ENCODE measurements at places on chromosomes 6 and 20.

GRCh38 chr20:47411161-47411560 is 54.7 kb upstream of the ZMYND8 start:
- no peak for DNase-seq

- no peak for DNase-seq
Measured at GRCh38 chr20:37907330-37907676, 4.4 kb downstream of the VSTM2L start.

- peak; percentile 76 for DNase-seq
Measured at GRCh38 chr6:11092668-11093375, 812 bp upstream of the SMIM13 start.

DNA sequence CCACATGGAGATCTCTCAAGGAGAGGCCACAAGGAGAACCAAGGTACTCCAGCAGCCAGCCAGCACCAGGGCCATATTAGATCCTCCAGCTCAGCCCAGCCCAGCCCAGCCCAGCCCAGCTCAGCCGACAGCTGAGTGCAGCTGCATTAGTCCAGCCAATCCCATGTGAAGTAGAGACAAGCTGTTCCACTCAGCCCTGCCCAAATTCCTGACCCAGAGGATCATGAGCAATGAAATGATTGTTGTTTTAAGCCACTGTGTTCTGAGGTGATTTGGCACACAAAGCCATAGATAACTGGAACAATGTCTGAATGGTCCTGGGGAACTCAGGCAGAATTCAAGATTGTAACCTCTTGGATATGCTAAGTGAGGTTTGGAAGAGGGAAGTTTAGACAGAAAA is 59.5 kb upstream of the BMP2 start:
- DNase-seq = no peak

- DNase-seq = peak; percentile 28
Measured at GRCh38 chr20:57594092-57594951, 25.9 kb downstream of the ZBP1 start.

GRCh38 chr6:4971851-4972250 is 32.0 kb downstream of the RPP40 start:
- DNase-seq = no peak

DNA sequence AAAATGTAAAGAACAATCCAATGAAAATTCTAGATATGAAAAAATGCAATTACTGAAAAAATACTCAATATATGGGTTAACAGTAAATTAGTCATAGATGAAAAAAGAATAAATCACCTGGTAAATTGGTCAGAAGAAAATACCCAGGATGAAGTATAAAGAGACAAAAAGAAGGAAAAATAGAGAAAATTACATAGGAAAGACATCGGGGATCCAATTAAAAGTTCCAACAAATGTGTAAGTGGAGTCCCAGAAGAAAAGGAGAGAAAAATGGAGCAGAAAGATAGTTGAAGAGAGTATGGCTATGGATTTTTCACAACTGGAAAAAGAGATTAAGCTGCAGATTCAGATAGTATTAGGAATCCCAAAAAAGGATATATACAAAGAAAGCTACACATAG is 18.7 kb upstream of the UFL1 start:
- no peak for DNase-seq

DNA sequence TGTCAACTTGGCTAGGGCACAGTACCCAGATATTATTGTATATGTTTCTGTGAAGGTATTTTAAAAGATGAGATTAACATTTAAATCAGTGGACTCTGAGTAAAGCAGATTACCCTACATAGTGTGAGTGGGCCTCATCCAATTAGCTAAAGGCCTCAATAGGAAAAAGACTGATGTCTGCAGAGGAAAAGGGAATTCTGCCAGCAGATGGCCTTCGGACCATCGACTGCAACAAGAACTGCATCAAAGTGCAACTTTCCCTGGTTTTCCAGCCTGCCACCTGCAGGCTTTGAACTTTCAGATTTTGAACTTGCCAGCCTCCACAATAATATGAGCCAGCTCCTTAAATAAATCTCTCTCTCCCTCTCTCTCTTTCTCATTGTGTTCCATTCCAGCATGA is 80.5 kb downstream of the IMPG1 start:
- no peak for DNase-seq

GRCh38 chr6:118353564-118353963 is 194.5 kb upstream of the PLN start:
- DNase-seq = no peak

- no peak for DNase-seq
Measured at GRCh38 chr6:105626295-105627158, 223.6 kb upstream of the PREP start.

DNA sequence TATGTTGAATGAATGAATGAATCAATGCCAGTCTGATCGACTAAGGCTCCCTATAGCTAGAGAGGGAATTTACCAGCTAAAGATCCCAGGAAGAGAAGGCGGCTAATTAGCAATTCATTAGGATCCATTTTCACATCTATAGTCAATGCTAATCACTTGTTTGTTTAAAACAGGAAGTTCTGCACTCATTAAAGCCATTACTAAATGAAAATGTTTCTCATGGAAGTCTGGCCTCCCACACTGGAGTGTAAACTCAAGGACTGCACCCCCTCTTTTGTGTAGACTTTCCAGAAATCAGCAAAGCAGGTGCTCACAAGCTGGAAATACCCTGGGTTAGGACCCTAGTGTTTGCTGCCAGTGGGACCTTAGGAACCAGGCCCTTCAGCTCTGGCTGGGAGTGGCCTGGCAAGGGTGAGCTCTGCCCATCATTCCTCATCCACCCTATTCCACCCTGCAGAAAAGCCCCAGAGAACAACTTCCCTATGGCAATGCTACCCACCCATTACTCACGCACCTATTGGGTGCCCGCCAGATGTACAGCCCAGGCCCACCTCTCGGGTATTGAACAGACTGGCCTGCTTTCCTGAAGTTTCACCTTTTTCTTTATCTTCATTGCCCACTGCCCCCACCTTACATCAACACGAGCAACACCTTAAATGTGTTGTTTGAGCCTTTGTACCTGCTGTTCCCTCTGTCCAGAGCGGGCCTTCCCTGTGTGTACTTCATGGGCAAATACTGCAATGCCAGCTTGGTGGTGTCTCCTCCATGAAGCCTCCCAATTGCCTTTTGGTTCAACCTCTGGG is 60.8 kb downstream of the TTI1 start:
- DNase-seq = no peak

DNA sequence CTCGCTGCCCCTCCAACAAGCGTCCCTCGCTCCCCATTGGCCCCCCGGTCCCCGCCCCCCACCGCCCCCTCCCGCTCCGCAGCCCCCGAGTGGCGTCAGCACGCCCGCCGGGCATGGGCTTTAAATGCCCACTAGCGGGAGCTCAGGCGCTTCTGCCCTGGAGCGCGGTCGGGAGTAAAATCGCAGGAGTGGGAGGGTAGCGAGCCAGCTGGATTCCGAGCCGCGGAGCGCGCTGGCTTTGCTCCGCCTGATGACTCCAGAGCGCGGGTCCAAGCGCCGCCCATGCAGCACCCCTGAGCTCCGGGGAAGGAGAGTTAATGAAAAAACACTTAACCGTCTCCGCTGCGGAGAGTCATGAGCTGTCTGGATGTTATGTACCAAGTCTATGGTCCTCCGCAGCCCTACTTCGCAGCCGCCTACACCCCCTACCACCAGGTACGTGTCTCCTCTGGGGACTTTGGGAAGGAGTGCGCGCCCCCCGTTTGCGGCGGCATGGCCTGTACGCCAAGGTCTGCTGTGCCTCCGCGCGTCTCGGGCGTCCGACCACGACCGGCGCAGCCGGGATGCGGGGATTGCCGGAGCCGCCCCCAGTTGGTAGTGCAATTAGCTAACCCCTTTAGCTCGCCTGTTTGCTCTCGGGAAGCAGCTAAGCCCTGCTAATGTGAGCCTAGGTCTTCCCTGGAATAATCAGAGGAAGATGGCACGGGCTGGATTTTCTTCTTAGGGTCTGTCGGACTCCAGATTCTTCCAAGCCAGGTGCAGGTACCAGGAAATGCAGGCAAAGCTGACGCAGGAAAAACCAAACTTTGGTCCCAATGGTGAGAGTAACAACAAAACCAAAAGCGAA is at the start of gene VGLL2:
Gene VGLL2 (plus strand): TSS at position 149 of the 847 bp plus-strand sequence. CDS start 206 bp downstream, at position 355.
- DNase-seq = peak; percentile 23

- DNase-seq = no peak
Measured at GRCh38 chr20:44771172-44771535, 25.5 kb downstream of the KCNK15 start.

DNA sequence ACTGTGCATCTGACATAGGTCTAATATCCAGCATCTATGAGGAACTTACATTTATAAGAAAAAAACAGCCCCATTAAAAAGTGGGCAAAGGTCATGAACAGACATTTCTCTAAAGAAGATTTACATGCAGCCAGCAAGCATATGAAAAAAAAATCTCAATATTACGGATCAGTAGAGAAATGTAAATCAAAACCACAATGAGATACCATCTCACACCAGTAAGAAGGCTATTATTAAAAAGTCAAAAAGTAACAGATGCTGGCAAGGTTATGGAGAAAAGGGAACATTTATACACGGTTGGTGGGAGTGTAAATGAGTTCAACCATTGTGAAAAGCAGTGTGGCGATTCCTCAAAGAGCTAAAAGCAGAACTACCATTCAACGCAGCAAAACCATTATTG is 13.1 kb downstream of the METTL24 start:
- no peak for DNase-seq

- peak; percentile 63 for DNase-seq
Measured at GRCh38 chr6:138107752-138108592, 753 bp upstream of the PERP start.

GRCh38 chr6:4017834-4018170 is 61.1 kb downstream of the FAM217A start:
- peak; percentile 53 for DNase-seq

- peak; percentile 84 for DNase-seq
Measured at GRCh38 chr20:41136680-41137613, at the start of gene PLCG1. Gene PLCG1 (plus strand): TSS chr20:41137543. CDS start chr20:41137642, 99 bp downstream.

DNA sequence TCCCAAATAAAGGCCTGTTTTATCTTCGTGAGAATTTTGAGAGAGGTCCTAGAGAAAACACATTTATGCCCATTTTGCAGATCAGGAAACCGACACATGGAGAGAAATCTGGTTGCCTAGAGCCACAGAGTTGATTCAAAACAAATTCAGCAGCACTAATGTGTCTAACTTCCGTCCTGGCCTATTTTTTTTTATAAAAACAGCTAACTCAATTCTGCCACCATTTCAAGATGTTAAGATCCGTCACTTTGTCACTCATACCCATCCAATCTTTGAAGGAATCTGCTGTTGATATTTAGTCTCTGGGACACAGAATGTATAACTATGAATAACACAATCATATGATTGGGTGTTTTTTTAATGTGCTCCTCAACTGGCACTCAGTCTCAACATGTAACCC is 611.1 kb upstream of the ARID1B start:
- no peak for DNase-seq

DNA sequence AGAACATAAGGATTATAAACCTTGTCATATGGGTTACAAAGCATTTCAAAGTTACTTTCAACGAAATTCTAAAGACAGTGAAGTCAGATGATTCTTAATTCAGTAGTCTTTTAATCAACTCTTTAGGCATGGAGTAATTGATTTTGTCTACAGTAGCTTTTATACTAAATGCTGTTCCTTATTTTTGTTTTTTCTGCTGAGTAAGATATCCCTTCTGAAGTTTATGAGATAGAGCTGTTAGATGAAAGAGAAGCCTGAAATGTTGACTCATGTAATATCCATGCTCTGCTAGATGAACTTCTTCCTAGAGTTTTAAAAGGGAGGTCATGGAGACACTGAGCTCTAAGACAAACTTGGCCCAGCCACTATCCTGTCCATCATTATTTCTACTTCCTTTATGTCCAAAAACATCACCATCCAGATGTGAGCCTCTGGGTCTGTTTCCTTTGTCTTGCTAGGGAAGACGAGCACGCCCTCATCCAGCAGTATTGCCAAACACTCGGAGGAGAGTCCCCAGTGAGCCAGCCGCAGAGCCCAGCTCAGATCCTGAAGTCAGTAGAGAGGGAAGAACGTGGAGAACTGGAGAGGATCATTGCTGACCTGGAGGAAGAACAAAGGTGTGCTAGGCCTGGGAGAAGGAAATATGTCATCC is 550.3 kb downstream of the UTRN start:
- DNase-seq = no peak

DNA sequence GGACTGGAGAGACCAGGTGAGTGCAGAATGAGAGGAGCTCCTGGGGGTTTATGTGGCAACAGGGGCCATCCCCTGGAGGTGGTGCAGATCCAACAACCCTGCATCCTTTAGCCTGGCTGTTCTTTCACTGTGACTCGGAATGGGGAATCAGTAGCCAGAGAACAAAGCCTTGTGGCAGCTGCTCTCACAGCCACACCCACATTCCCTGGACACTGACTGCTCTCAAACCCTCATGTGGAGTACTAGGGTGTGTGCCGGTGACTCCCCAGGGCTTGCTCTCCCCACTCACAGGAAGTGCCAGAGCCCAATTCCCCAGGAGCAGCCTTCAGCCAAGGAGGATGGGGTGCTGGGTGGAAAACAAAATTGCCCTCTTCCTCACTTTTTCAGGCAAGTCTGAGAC is 30.2 kb upstream of the GGTLC1 start:
- DNase-seq = no peak

DNA sequence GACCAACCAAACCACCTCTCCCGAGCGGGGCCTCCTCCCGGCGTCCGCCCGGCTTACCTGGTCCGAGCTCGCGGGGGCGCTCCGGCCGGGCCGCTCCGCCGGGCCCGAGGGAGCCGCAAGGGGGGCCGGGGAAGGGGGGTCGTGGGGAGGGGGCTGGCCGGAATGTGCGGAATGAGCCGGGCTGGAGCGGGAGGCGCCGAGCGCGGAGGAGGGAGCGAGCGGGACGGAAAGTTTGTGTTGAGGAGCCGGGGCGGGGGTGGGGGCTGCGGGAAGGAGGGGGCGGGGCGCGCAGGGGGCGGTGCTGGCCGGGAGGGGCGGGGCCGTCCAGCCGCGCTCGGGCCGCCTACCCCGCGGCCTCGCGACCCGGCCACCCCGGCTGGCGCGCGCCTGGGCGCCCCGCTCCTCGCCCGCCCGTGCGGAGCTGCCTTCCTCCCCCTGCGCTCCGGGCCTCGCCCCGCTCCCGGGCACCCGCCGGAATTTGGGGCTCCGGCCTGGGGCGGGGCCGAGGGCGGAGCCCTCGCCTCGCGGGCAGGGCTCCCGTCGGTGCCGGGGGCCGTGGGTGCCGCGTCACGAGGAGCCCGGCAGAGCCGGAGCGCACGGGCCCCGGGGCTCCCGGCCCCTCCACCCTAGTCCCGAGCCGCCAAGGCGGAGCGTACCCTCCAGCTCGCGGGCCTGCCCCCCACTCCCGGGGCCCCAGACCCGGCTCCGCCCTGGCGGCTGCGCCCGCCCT is at the start of gene TEAD3:
Gene TEAD3 (minus strand): TSS at position 239 of the 730 bp plus-strand sequence.
- DNase-seq = peak; percentile 53

- DNase-seq = no peak
Measured at GRCh38 chr20:17825960-17826843, 126.4 kb downstream of the BANF2 start.
